Lower leg skin (tissue), 4 donors: ENCODE measurements at places on chromosomes 7 and 10. TPM values are rescaled to one million over a fixed set of nuclear protein-coding genes. Genes with fewer than 3 reads are reported as not detected.

Gene PNLIPRP2
- total RNA-seq, result not detected

Gene FEZF1
- total RNA-seq, result not detected

Gene UBTD1
- total RNA-seq, result 60.1 TPM

Gene ADRA2A
- total RNA-seq, result 4.2 TPM

Gene PNLIPRP3
- total RNA-seq, result 82.8 TPM

Gene PDK4
- 234 TPM for total RNA-seq

Gene NUTM2D
- 3.2 TPM for total RNA-seq

Gene HOXA4
- total RNA-seq, result 2.5 TPM

Gene CCDC3
- total RNA-seq, result 93.1 TPM

Gene DGKI
- 0.34 TPM for total RNA-seq

Gene HOXA1
- 0.63 TPM for total RNA-seq

Gene AGBL3
- total RNA-seq, result 0.69 TPM

Gene UTF1
- total RNA-seq, result not detected

Gene MYL10
- total RNA-seq, result not detected
